ENCODE measurements at places on chromosomes 3 and 15.

DNA sequence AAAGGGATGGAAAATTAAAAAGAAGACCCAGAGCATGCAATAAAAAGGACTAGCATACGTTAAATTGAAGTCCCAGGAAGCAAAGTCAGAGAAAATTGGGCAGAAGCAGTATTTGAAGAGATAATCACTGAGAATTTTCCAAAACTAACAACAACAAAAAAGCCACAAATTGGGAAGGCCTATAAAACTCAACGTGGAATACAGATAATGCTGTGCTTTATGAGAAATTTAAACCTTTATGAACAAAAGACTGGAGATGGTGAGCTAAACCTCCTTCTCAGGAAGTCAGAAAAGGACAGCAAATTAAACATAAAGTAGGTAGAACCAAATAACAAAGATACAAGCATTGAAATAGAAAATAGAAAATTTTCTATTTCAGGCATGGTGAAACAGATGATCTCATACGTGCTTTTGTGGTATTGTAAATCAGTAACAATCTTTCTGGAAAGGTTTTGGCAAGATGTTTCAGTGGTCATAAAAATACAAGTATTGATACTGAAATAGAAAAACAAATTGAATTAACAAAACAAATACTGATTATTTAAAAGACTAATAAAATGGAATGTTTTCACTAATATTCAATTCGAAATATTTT lies 55.6 kb downstream of the LYSMD4 start:
- DNase-seq = no peak

DNA sequence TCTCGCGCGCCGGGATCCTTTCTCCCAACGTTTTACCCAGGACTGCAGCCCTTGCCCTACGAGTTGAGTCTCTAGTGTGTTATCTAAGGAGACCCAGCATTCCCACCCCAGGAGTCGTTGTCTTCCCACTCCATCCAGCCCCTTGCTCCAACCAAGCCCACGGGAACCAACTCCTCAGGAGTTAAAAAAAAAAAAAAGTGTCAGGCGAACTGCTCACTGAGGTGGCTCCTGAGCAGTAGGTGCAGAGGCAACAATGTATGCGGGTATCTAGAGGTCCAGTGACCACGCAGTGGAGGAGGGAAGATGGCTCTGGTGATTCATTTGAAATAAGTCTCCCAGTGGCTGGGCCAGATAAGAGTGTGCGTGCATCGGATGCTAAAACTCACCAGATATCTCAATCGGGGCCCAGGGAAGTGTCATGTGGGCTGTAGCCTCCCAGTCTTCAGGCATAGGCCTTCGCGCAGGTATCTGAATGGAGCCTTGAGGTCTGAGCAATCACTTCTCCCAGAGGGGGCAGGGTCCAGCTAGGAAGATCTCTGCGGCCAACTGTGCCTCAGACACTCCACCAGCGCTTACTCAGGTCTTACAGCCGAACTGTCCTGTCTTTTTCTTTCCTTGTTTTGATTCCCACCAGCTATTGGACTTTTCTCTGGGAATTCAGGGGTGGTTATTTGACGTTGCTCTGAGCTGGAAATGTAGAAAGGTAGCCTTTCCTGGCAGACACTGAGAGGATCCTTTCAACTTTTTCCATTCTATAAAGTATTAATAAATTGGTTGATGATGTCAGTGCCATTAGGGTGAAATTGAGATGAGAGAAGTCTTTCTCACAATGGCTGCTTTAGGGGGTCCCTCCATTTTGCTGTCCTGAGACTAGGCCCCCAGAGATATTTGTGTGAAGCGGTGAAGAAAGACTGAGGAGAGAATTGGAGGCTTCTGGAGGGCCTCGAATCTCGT lies 21.0 kb downstream of the ZIC4 start:
- no peak for DNase-seq

DNA sequence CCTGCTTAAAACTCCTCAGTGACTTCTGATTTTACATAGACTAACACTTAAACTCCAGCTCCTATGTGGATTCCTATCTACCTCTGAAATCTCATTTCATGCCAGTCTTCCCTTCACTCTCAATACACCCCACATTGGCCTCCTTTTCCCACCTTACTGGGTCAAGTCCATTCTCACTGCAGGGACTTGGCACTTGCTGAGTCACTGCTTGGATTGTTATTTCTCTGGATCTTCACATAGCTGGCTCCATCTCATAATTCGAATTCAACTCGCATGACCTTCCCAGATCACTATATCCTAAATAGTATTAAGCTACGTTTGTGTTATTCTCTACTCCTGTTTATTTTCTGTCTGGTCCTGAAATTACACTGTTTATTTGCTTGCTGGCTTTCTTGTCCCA lies 59.6 kb upstream of the FRMD4B start:
- DNase-seq = no peak

GRCh38 chr15:31034152-31034551 lies 42.7 kb upstream of the MTMR10 start:
- DNase-seq = no peak

GRCh38 chr15:62616746-62617145 lies 425.8 kb upstream of the TPM1 start:
- no peak for DNase-seq
